ENCODE measurements at places on chromosomes 2 and 18.

- no peak for DNase-seq
Measured at GRCh38 chr2:44650796-44651195, 289.0 kb downstream of the CAMKMT start.

- peak; percentile 16 for DNase-seq
Measured at GRCh38 chr2:48600204-48600813, 17.3 kb upstream of the GTF2A1L start.

GRCh38 chr18:59610546-59611140, 86.6 kb downstream of the CCBE1 start:
- no peak for DNase-seq

DNA sequence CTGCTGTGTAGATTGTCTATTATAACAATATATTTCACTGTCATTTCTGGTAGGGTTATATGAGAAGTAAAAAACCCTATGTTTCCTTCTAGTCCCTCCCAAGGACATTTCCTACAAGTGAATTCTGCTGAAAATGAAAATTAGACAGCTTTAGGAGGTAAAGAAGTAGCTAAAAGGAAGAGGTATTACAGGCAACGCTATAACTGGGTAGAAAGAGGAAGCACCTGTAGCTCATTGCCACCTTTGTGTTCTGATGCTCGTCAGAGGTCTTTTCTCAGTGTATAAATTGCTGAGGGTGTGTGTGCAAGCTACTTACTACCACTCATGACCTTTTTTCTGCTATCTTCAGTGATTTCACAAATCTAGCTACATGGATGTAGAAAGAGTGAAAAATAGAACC, 1.4 kb downstream of the DNAJC10 start:
- no peak for DNase-seq

GRCh38 chr2:151919786-151920185, 91.6 kb upstream of the ARL5A start:
- no peak for DNase-seq

GRCh38 chr2:171316220-171316619, 117.6 kb downstream of the METTL8 start:
- no peak for DNase-seq

- DNase-seq = no peak
Measured at GRCh38 chr2:43579275-43579981, 16.4 kb downstream of the THADA start.

GRCh38 chr2:80078290-80079036, 226.1 kb downstream of the LRRTM1 start:
- no peak for DNase-seq

GRCh38 chr2:1515073-1515430, 101.8 kb downstream of the TPO start:
- no peak for DNase-seq

- DNase-seq = no peak
Measured at GRCh38 chr2:26355038-26355995, 8.7 kb upstream of the ADGRF3 start.

GRCh38 chr2:120984046-120984445, 248.4 kb downstream of the GLI2 start:
- DNase-seq = no peak

- no peak for DNase-seq
Measured at GRCh38 chr2:26770986-26771586, 7.0 kb downstream of the SLC35F6 start.

- DNase-seq = no peak
Measured at GRCh38 chr2:230849633-230850357, 14.9 kb upstream of the ITM2C start.

DNA sequence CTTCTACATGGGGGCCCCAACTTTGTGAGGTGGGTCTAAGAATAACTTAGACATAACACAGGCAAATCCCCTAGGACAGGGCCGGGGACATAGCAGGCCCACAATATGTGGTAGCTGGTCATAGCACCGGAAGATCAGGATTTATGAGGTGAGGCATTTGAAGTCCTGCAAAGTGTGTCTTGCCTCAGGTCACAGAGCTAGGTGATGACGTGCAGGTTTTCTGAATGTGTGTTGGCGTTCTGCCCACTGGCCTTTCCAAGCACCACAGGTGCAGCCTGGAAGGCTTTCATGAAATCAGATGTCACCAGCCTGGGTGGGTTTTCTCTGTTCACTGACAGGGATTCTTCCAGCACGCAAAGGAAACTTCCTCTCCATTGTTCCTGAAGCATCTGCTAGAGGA, 119.1 kb downstream of the LRATD1 start:
- no peak for DNase-seq

GRCh38 chr2:210620456-210620855, 64.1 kb downstream of the CPS1 start:
- no peak for DNase-seq

DNA sequence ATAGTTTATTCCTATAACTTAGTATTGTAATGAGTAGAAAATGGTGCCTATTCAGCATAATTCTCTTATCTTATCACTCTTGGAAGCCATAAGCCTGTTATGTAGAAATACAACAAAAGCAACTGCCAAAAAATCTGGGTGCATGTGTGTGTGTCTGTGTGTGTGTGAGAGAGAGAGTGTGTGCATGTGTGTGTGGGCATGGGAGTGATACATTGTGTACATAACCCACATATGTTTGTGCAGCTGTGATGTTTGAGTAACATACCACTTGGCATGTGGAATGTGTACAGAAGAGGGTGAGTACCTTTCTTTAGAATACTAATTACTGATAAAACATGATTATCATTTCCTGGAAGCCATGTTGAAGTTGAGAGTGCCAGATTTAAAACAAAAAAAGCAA, 642.3 kb upstream of the SYT4 start:
- DNase-seq = no peak

DNA sequence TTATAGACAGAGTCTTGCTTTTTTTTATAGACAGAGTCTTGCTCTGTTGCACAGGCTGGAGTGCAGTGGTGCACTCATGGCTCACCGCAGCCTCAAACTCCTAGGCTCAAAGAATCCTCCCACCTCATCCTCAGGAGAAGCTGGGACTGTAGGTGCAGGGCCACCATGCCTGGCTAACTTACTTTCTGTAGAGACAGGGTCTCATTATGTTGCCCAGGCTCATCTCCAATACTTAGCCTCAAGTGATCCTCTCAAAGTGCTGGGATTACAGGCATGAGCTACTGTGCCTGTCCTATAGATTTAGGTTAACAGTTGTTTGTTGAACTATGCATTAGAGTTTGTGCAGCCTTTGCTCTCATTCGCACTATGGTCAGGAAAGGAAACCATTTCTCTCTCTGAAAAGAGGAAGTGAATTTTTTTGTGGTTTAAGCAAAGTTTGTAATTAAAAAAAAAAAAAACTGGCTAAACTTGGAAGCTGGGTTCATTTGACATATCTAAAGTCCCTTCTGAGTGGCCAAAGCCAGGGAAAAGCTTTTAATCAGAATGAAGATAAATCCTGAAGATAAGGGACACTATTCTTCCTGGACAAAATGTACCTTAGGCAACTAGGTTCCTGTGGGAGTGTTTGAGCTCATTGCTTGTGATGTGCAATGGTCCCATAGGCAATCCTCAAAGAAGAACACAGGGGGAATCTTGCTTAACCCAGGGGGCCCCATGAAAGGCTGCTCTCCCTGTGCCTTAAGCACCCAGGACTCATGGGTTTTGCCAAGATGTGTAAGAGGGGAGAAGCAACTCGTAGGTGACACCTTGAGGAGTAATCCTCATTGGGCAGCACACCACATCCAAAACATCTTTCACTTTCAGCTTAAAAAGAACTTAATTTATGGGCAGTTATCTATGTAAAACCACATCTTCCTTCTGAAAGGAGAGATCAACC, 201.7 kb downstream of the MREG start:
- DNase-seq = peak; percentile 62

- no peak for DNase-seq
Measured at GRCh38 chr2:109450574-109451273, 163.0 kb downstream of the SEPTIN10 start.

DNA sequence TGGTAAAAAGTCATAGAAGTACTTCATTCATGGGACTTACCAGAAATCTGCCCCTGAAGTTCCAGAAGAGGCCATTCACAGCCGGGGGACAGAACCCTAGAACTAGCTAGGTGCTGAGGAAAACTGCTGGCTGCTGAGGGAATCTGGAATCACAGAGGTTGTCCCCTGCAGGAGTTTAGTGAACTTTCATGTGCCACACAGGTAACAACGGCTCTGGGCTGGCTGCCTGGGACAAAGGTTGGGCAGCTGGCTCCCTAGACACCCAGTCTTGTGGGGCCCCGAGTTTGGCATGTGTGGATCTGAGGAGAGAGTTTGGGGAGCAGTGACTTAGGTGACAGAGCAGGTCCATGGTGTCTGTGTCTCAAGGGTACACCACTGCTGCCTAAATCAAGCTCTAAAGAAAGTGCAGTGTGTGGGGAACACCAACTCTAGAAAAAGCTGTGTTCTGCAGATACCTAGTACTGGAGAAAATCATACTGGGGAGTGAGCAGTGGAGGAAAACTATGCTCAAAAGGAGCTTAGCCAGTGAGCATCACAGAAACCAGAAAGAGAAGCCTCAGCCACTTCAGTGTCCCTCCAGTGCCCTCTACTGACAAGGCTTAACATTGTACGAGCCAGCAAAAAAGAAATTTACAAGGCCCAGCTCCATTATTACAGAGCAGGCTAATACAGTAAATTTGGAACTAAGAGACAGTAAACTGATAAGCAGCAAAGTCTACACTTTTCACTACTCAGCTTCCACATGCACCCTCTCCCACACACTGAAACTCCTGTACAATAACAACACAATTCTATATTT, 15.2 kb downstream of the GALNT3 start:
- DNase-seq = no peak

DNA sequence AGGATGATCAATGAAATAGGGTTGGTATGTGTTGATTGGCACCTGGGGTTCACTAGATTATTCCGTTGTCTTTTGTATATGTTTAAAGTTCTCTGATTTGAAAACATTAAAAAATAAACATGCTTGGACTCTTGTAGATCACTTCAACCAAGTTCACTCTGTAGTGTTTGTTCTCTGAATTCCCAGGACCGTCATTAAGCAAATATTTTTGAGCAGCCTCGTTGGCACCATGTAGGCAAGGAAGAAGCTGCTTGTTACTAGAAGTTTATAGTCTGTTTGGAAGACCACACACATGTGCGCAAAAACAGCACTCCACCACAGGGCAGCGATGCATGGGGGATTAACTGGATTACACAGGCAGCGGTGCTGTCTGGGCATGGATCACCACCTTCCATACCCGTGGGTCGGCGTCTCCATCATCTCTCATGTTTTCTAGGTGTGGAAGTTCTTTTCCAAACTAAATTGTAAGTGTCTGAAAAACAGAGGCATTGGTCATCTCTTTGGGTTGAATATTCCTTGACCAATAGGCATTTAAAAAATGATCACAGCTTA, 212.2 kb downstream of the FHOD3 start:
- no peak for DNase-seq

- DNase-seq = no peak
Measured at GRCh38 chr2:95385570-95385984, 16.9 kb upstream of the FAHD2A start.

DNA sequence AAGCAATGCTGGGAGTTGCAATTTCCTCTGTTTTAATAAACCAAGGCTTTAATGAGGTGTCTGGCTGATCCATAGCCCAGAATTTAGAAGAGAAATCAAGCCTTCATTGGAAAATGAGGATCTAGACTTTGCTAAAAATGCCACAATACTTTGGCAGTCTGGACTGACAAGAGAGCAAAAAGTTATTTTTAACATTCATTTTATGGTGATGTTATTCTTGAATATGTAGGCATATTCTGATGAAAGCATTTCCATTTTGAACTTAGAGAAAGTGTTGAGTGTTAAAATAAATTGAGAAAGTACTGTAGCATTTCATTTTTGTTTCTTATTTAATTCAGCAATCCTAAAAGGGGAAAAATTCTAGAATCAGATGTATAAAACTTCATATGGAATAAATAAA, 151.8 kb upstream of the HNMT start:
- no peak for DNase-seq

GRCh38 chr2:189982780-189983394, 79.6 kb downstream of the MSTN start:
- DNase-seq = peak; percentile 19

DNA sequence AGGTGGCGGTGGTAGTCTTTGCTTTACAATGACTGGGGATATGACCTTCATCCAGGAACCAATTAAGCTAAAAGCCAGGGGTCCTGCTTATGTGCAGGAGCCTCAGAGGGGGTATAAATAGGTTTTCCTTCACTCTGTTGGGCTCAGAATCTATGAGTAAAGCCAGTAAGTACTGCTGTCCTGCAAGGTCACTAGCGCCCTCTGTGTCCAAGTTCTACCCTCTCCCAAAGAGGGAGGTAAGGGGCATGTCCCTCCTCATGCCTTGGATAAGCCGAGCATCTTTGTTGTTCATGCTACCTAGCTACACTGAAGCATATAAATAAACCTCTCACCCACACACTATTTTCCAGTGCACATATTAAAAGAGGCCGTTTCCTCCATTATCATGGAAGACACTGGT, 79.4 kb downstream of the SPRED2 start:
- DNase-seq = no peak

GRCh38 chr2:194938066-194938465, 719.0 kb upstream of the SLC39A10 start:
- DNase-seq = no peak

DNA sequence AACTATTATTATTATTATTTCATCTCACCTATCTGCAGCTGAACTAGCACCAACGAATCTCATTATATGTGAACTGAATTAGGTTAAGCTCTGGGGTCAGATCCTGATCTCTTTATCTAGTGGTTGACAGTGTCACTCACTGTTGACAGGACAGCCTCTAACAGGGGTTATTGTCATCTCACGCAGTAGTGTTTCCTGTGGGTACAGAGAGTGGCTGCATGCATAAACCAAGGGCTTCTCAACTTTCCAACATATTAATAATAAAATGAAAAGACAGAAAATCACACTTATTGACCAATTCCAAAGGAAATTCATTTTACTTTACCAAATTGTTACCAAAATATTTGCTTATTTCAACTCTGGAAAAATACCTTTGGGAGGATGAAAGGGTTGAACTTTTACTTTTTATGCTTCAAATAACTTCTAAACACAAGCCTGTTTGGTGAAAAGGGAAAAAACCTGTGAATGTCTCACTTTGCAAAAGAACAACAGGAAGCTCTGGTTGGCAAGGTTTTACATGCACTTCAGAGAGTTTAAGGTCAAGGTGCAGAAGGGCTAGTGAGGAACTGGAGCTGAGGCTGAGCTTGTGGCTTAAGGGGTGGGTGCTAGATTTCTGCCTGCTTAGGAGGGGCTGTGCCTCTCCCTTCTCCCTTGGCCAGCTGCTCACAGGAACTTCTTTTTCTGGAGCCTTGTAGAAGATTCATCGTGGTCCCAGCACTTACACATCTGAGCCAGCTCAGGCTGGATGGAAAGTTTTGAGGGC, 72.6 kb downstream of the CTAGE1 start:
- DNase-seq = no peak

GRCh38 chr2:238139196-238140039, 950 bp downstream of the KLHL30 start:
- no peak for DNase-seq

- DNase-seq = no peak
Measured at GRCh38 chr2:36889795-36890194, 76.5 kb downstream of the STRN start.

GRCh38 chr18:30527226-30527625, 515.3 kb downstream of the DSC3 start:
- DNase-seq = no peak

GRCh38 chr2:65638443-65638842, 206.0 kb upstream of the SPRED2 start:
- DNase-seq = no peak
